ENCODE measurements at places on chromosomes 1 and 21. TPM values are rescaled to one million over a fixed set of nuclear protein-coding genes. Genes with fewer than 3 reads are reported as not detected.

DNA sequence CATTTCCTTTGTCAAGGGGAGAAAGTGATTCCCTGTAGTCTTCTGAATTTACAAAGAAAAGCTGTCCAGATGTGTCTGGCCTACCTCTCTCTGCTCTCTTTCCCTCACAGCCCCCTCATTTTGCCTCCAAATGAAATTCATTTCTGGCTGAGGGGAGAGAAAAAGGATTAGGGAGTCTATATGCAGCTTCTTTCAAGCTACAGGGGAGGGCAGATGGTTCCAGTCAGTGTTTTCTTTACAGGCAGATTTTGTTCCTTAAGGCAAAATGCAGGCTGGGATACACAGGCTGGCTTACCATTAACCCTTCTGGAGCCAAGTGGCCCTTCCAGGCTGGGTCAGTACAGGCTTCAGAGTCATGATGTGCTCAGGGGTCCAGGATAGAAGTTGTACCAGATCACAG, 198.1 kb upstream of the USP24 start:
- H3K27me3 ChIP-seq: no peaks in the 10 kb centered on the region
- DNase-seq: no peak
- no peaks in the 10 kb centered on the region for H3K36me3 ChIP-seq

Gene S100A7
- total RNA-seq: not detected

Gene AMY1C
- total RNA-seq: not detected

GRCh38 chr1:20276485-20277159, 14.1 kb upstream of the VWA5B1 start:
- H3K27me3 ChIP-seq: no peaks in the 10 kb centered on the region
- H3K36me3 ChIP-seq: no peaks in the 10 kb centered on the region
- no peak overlapping the region for H3K4me3 ChIP-seq
- no peak for DNase-seq

GRCh38 chr1:158199849-158200248, 19.2 kb downstream of the CD1D start:
- H3K36me3 ChIP-seq: no peaks in the 10 kb centered on the region
- peaks cover 3% of the 10 kb centered on the region for H3K4me1 ChIP-seq
- no peak overlapping the region for H3K27ac ChIP-seq
- no peak overlapping the region for H3K4me3 ChIP-seq

Gene CLEC20A
- total RNA-seq: not detected

GRCh38 chr21:35195232-35195631, 146.1 kb upstream of the RUNX1 start:
- DNase-seq: no peak
- no peak overlapping the region for H3K4me3 ChIP-seq
- no peaks in the 10 kb centered on the region for H3K36me3 ChIP-seq
- no peak overlapping the region for H3K27ac ChIP-seq
- H3K27me3 ChIP-seq: no peaks in the 10 kb centered on the region

DNA sequence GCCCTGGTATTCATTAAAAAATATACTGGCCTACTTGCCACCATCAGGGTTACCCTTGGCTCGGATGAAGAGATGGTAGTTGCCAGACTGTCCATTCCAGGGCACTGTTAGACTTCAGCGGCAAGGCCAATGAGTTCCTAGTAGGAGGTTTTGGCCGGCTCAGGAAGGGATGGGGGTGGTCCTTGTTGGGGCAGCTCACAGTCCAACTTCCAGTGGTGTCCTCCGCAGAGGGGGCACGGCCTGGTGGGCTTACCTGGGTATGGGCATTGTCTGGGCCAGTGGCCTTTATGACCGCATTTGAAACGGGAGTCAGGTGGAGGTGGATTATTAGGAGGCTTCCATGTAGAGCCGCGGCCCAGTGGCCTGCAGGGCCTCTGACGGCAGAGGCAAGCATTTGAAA, 139.1 kb upstream of the ETV3 start:
- H3K27me3 ChIP-seq: no peaks in the 10 kb centered on the region
- H3K36me3 ChIP-seq: no peaks in the 10 kb centered on the region
- H3K27ac ChIP-seq: no peak overlapping the region
- no peak for DNase-seq

Gene TTC22
- total RNA-seq: 0.27 TPM

GRCh38 chr1:9766759-9767442, 56.9 kb downstream of the CLSTN1 start:
- peak; percentile 50 for DNase-seq
- H3K36me3 ChIP-seq: no peaks in the 10 kb centered on the region
- no peaks in the 10 kb centered on the region for H3K27me3 ChIP-seq
- H3K4me1 ChIP-seq: no peaks in the 10 kb centered on the region
- no peak overlapping the region for H3K4me3 ChIP-seq

DNA sequence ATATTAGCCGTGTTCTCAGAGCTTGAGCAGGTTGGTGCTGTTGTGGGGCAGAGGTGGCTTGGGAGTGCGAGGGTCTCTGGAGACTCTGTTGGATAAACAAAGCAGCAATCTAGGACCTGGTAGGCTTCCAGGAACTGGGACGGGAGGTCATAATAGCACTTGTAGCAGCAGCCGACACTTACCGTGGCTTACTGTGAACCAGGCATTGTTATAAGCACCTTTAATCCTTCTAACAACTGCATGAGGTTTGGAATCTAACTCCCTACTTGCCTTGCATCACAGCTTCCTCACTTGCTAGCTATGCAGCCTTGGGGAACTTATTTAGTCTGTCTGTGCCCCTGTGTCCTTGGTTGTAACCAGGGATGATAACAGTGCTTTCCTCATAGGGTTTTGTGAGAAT, 94.9 kb downstream of the NAV1 start:
- no peak overlapping the region for H3K27ac ChIP-seq
- no peak overlapping the region for H3K4me3 ChIP-seq
- H3K27me3 ChIP-seq: no peaks in the 10 kb centered on the region
- H3K4me1 ChIP-seq: peaks cover 13% of the 10 kb centered on the region
- DNase-seq: no peak
- H3K36me3 ChIP-seq: no peaks in the 10 kb centered on the region

Gene TRIM45
- total RNA-seq: 5.0 TPM

DNA sequence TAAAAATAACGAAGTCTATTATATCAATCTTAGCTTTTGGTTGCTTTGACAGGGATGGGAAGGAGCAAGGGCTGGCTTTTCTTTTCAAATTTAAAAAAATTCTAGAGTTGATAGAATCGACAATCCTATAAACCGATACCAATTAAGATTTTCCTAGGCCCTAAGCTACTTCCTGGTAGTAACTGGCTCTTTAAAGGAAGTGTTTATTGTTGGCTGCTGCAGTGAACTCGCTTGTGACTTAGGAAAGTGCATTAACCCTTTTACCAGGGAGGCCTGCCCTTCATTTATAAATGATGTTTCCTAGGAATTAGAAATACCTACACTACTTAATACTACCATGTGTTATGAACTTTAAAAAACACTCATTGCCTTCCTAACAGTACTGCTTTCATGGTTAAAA, 33.2 kb downstream of the ATP5PF start:
- no peaks in the 10 kb centered on the region for H3K27me3 ChIP-seq
- no peaks in the 10 kb centered on the region for H3K4me1 ChIP-seq
- H3K4me3 ChIP-seq: no peak overlapping the region
- no peak for DNase-seq

GRCh38 chr1:216794586-216794985, 71.4 kb upstream of the ESRRG start:
- no peak overlapping the region for H3K4me3 ChIP-seq
- H3K27ac ChIP-seq: no peak overlapping the region
- no peaks in the 10 kb centered on the region for H3K27me3 ChIP-seq
- H3K4me1 ChIP-seq: no peaks in the 10 kb centered on the region

DNA sequence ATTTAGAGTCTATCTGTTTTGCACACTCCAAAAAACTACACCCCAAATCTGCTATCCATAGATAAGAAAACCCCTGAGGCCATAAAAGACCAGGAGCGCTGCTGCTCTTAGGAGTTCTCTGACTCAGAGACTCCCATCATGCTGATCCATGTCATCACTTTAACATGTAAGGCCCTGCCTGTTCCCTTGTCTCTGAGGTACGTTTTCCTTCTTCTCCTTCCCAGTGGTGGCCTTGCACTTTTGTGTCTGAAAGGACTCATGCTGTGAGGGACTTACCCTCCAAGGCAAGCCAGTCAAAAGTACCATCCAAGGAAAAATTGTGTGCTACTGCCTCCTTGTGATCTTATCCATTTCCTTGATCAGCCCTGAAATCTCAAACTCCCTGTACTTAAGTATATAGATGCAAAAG, 427.4 kb upstream of the NCAM2 start:
- no peak overlapping the region for H3K4me3 ChIP-seq
- H3K4me1 ChIP-seq: no peaks in the 10 kb centered on the region
- DNase-seq: no peak
- H3K36me3 ChIP-seq: no peaks in the 10 kb centered on the region

Gene LRRC53
- not detected for total RNA-seq

Gene TTC24
- not detected for total RNA-seq

Gene SYT6
- 0.12 TPM for total RNA-seq

Gene FMO5
- 5.8 TPM for total RNA-seq

Gene SLC26A9
- total RNA-seq: not detected

Gene CD52
- 14.7 TPM for total RNA-seq

Gene LEMD1
- not detected for total RNA-seq

Gene HLX
- 13.1 TPM for total RNA-seq

Gene C1orf141
- total RNA-seq: not detected

DNA sequence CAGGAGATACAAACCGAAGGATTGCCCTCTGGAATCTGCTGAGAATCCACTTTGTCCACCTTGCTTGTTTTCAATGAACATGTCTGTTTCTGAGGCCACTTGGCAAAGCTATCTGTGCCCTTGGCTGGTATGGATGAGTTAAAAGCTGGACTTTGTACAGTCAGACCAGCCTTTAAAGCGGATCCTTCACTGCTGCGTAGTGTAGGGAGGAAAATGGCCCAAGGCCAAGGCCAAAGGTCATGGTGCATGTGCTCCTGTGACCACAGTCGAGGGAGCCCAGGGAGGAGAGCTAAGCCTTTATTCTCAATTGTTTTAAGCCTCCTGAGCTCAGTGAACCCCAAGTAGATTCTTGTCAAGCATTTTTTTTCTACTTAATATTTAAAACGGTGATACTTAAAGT, 37.0 kb downstream of the KCNJ15 start:
- H3K36me3 ChIP-seq: no peaks in the 10 kb centered on the region
- H3K27ac ChIP-seq: no peak overlapping the region
- no peaks in the 10 kb centered on the region for H3K4me1 ChIP-seq
- H3K4me3 ChIP-seq: no peak overlapping the region

- DNase-seq: no peak
- no peaks in the 10 kb centered on the region for H3K27me3 ChIP-seq
- peaks cover 4% of the 10 kb centered on the region for H3K36me3 ChIP-seq
- H3K4me3 ChIP-seq: no peak overlapping the region
Measured at GRCh38 chr1:220189750-220190347, 82.4 kb downstream of the RAB3GAP2 start.

- no peaks in the 10 kb centered on the region for H3K4me1 ChIP-seq
- no peak for DNase-seq
- no peaks in the 10 kb centered on the region for H3K36me3 ChIP-seq
- no peak overlapping the region for H3K27ac ChIP-seq
- H3K27me3 ChIP-seq: no peaks in the 10 kb centered on the region
Measured at GRCh38 chr1:59094001-59094400, 202.9 kb upstream of the FGGY start.

Gene HES5
- 0.36 TPM for total RNA-seq

- H3K4me1 ChIP-seq: no peaks in the 10 kb centered on the region
- peak overlapping the region; percentile 9 for H3K27ac ChIP-seq
- H3K36me3 ChIP-seq: no peaks in the 10 kb centered on the region
- DNase-seq: no peak
- no peaks in the 10 kb centered on the region for H3K27me3 ChIP-seq
Measured at GRCh38 chr1:220804202-220804586, 17.5 kb downstream of the MTARC1 start.

Gene ATP1A4
- total RNA-seq: 0.19 TPM

- DNase-seq: no peak
- H3K27me3 ChIP-seq: no peaks in the 10 kb centered on the region
- H3K27ac ChIP-seq: no peak overlapping the region
- no peaks in the 10 kb centered on the region for H3K36me3 ChIP-seq
- H3K4me1 ChIP-seq: no peaks in the 10 kb centered on the region
- no peak overlapping the region for H3K4me3 ChIP-seq
Measured at GRCh38 chr1:201411292-201411691, 10.2 kb downstream of the TNNI1 start.

Gene HCN3
- 5.7 TPM for total RNA-seq

Gene TNFRSF9
- total RNA-seq: 0.36 TPM

GRCh38 chr1:174262349-174263241, 103.3 kb downstream of the RABGAP1L start:
- no peaks in the 10 kb centered on the region for H3K27me3 ChIP-seq
- no peaks in the 10 kb centered on the region for H3K36me3 ChIP-seq
- no peak overlapping the region for H3K27ac ChIP-seq
- H3K4me3 ChIP-seq: no peak overlapping the region
- H3K4me1 ChIP-seq: no peaks in the 10 kb centered on the region
- DNase-seq: no peak

- H3K27me3 ChIP-seq: no peaks in the 10 kb centered on the region
- no peak overlapping the region for H3K27ac ChIP-seq
- H3K36me3 ChIP-seq: no peaks in the 10 kb centered on the region
- no peak overlapping the region for H3K4me3 ChIP-seq
- no peaks in the 10 kb centered on the region for H3K4me1 ChIP-seq
- DNase-seq: no peak
Measured at GRCh38 chr21:27173053-27173452, 206.2 kb upstream of the ADAMTS5 start.

Gene FCRL2
- total RNA-seq: 0.29 TPM

Gene STPG1
- total RNA-seq: 3.8 TPM

DNA sequence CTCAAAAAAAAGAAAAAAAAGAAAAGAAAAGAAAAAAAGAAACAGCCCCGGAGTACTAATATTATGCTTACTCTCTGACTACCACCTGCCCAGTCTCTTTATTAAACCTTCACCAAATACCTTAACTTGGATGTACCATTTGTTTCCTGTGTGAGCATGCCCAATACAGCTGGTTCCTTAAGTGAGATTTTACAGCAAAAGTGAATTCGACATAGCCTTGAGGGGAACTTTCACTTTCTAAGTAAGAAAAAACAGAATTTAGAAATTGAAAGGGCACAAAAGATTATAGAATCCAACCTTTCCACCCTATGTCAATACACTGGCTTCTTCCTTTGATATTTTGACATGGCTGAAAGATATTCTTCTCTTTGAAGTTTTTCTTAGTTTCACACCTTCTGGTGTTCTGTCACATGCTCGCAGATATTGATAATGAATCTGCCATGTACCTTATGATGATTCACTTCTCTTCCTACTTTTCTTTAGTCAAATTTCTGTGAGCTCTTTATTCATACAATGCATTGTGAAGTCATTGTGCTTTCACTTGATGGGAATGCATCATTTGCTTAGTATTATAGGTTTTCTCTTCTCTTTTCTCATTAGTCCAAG, 5.2 kb upstream of the GIPC2 start:
- H3K27ac ChIP-seq: no peak overlapping the region
- no peaks in the 10 kb centered on the region for H3K4me1 ChIP-seq
- no peaks in the 10 kb centered on the region for H3K36me3 ChIP-seq
- DNase-seq: no peak

Gene LRRC39
- 1.0 TPM for total RNA-seq

GRCh38 chr1:23514111-23514679, 16.8 kb downstream of the E2F2 start:
- no peaks in the 10 kb centered on the region for H3K4me1 ChIP-seq
- H3K36me3 ChIP-seq: no peaks in the 10 kb centered on the region
- H3K27me3 ChIP-seq: no peaks in the 10 kb centered on the region
- H3K4me3 ChIP-seq: no peak overlapping the region
- no peak for DNase-seq
- no peak overlapping the region for H3K27ac ChIP-seq

Measured in aorta (tissue), 5 donors.